ENCODE measurements at places on chromosomes 3 and 15.

DNA sequence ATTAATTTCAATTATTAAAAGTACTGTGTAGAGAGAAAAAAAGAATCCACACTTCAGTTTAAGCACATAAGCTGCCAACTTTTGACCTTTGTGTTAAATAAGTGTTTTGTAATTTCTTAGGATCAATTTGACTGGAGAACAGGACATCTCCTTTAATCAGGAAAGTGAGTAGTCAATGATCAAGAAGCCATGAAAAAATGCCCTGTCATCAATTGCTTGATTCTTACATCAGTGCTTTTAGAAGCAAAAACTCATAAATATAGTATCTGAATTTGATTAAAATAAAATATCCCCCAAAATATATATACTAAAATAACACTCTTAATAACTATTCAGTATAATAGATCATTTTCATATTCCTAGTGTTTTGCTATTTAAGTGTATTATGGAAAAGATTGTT, 409.0 kb downstream of the TAFA4 start:
- DNase-seq = no peak

DNA sequence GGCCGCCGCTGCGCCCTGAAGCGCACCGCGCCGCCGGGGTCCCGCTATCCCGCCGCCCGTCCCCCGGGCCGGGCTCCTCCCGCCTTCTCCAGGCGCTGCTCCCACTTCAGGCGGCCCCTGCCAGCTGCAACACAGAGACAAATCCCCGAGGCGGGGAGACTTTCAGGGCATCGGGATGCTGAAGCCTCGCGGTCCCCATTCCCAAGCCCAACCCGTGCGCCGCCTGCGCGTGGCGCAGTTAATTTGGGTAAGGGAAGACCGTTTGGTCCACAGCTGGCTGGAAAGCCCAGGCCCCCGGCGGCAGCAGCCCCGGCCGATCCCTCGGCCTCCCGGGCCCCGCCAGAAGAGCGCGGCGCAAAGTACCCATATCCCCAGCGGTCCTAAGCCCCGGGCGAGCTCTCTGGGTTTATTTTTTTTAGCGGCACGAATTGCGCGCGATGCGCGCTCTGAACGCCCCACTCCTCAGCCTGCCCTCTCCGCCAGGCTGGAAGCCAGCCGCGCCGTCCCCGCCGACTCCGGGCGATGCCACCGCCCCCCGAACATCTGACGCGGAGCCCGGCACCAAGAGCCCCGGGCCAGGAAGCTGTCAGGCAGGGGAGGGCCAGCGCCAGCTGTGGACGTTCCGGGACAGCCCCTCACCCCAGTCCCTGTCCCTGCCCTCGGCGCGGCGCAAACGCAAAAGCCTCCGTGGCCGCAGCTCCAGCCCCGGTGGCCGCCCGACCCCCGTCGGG, 517 bp downstream of the FBN1 start:
- DNase-seq = no peak

DNA sequence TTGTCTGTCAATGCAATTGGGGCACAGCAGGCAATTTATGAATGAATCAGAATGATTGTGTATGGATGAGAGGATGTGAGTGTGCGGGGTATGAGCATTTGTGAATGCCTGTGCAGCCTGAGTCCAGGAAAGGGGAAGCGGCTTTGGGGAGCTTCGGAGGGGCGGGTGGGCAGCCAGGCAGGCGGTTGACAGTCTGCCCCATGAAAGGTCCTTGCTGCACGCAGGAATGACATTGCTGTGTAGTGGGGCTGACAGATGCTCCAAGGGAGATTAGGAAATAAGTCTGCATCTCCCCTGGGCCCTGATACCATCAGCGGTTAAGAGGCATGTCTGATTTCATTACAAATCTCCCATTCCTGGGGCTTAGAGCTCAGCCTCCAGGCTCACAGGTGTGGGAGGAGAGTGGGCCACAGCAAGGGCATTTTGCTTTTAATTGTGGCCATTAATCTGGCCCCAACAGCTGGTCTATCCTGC, 26.4 kb upstream of the TSPAN3 start:
- no peak for DNase-seq

- no peak for DNase-seq
Measured at GRCh38 chr15:81007428-81008064, 6.8 kb downstream of the TLNRD1 start.

GRCh38 chr3:54745843-54746242, 182.0 kb downstream of the LRTM1 start:
- no peak for DNase-seq

GRCh38 chr3:101084404-101084803, 91.2 kb upstream of the ABI3BP start:
- no peak for DNase-seq

- DNase-seq = peak; percentile 99
Measured at GRCh38 chr15:38398134-38398533, 55.8 kb upstream of the FAM98B start.

DNA sequence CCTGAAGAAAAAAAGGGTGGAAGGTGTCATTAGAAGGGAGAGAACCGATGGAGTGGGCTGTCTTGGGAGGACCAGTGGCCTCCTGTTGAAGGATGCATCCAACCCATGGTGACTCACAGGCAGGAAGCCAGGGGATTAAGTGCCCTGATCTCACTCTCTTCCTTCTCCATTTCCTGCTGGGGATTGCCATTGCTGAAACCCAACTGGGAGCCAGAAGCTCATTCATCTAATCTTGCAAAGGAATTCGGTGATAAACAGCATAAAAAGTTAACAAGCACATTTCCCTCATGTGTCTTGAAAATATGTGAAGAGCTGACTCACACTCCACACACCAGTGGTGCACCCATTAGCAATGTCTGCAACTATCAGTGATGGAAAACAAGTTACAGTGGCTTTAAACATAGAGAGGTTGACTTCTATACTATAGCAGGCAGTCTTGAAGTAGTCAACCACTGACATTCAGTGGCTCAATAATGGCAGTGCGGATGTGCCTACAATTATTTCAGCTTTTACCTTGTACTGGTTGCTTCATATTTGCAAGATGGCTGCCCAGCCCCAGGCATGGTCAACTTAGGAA, 12.8 kb upstream of the CSRNP1 start:
- DNase-seq = peak; percentile 93

All from skeletal muscle cell (primary cell).